ENCODE measurements at places on chromosomes 7 and 10.

GRCh38 chr7:43112941-43113621, 634 bp downstream of the HECW1 start:
- peak; percentile 26 for DNase-seq

DNA sequence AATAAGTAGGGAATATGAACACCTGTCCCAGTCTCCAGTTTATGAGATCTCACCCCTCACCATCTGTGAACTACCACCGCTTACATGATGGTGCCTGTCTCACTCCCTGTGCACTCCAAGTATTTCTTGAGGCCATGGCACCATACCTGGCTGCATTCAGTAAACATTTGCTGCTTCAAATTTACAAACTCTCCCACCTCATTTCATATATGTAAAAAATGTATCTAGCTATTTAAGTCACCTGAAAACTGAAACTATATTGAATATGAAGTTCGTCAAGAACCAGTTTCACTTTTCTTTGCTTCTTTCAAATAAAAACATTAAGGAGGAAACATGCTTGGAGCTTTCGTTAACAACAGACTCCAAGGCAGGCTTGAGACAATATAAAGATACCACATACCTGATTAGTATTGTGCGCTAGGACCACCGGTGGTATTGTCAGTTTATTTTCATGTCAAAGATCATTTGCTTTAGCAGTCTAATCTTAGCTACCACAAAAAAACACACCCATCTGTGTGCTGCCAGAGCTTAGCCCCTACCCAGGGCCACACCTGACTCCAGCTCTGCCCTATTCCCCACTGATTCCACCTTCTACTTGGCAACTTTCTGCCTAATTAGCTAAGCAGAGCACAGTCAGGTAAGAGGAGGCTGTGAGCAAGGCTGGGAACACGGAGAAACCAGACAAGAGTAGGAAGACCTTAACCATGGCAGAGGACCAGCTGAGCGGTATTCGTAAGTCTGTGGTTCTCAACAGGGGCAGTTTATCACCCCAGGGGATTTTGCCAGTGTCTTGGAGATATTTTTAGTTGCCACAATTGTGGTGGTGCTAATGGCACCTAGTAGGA, 92.0 kb downstream of the ZFAND4 start:
- no peak for DNase-seq

DNA sequence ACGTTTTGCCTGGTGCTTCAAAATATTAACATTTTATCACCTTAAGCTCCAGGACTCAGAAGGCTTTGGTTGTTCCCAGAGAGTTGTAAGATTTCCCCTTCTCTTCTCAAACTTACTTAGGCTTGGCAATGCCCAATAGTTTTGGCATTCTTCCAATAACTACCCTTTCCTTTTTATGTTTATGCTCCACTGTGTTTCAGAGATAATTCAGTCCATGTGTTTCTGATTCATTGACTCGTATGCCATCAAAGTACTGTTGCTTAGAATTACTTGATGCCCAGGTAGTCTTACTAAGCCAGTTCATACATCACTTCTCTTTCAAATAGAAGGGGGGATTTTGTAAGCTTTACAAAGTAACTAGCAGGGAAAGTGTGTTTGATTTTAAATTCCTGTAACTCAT, 66.6 kb downstream of the AGMO start:
- no peak for DNase-seq

DNA sequence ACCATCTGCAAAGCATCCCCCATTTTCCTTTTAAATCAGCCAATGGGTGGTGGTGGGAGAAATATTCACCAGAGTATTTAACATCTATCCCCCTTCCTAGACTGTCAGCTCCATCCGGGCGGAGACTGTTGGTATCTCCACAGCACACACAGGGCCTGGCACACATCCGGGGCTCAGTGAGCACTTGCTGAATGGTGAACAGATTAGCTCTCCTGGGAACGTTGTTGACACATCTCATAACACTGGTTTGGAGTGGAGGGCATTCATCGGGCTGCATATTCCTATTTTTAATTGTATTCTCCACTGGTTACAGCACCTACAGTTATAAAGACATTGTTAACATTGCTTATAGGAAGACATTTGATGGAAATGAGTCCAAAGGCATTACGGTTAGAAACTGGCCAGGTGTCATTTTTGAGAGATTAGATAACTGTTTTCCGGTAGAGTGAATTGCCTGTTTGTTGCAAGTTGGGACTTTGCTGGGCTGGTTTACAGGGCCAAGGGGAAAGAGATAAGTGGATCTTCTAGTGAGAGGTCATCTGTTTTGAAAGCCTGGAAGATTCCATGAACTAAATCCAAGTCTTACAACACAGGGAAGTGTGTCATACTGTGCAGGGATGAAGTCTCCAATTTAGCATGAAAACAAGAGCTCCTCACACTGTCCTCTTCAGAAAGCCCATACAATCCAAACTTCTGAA, 101.8 kb downstream of the EGFR start:
- no peak for DNase-seq

- no peak for DNase-seq
Measured at GRCh38 chr10:49629431-49629881, 15.6 kb downstream of the CHAT start.

DNA sequence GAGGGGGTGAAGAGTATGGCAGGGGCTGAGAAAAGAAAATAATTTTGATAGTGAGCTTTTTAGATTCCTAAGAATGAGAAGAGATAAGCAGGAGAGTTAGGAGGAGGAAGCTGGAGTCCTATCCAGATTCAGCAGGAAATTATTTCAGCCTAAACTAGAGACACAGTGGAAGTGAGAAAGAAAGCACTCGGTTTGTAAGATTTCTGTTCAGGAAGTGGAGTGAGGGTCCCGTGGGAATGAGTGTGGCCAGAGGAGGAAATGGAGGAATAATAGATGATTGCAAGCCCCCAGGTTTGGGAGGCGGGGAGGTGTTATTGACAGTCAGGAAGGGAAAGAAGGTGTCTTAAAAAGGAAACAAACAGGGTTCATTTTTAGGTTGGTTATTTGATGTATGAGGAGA, 84.8 kb upstream of the NRP1 start:
- no peak for DNase-seq

GRCh38 chr7:64300641-64301405, 12.9 kb upstream of the ZNF736 start:
- DNase-seq, result no peak

DNA sequence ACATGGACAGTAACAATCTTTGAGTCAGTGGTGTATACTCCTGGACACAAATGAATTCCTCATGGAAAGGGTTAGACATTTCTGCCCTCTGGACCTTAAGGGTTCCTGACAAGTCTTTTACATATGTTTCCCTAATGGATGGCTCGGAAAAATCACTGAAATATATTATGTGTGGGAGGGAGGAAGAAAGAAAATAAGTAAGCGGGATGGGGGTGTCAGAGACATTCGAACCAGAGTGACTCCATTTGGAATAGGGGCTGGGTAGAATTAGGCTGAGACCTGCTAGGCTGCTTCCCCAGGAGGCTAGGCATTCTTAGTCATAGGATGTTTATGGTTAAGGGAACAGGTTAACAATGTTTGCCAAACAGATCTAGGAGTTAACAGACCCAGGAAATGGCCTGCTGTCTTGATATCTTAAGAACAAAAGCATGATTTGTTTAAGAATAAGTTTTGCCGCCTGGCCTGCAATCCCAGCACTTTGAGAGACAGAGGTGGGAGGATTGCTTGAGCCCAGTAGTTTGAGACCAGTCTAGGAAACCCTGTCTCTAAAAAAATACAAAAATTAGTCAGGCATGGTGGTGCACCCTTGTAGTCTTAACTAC, 1241.7 kb downstream of the TYW1 start:
- no peak for DNase-seq

DNA sequence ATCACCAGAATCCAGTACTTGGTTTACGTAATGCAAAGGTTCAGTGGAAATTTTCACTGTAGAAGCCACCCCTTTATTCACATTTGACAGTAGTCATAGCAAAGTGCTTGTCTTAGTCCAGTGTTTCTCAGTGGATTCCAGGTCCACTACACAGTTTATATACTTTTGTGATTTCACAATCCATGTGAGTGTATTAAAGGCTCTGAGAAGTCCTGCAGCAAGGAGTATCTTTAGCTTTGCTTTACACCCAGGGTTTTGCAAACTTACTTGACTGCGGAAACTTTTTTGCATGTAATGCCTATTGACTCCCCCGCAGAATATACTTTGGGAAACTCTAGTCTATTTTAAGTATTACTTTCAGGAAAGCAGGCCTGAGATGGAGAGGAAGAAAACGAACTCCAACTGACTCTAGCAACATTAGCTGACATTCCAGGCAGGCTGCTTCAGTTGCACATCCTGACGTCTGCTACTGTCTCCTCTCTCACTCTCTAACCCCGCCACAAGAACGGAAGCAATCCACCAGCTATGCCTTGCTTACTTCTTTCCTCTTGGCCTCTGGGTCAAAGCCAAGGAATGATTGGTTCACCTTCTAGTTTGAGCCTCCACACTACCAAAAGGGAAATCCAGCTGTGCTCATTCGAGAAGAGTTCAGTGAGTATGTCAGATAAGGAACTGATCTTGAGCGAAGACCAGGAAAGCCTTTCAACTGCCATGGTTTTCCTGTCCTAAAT, 6.2 kb downstream of the PLXNA4 start:
- DNase-seq, result no peak

DNA sequence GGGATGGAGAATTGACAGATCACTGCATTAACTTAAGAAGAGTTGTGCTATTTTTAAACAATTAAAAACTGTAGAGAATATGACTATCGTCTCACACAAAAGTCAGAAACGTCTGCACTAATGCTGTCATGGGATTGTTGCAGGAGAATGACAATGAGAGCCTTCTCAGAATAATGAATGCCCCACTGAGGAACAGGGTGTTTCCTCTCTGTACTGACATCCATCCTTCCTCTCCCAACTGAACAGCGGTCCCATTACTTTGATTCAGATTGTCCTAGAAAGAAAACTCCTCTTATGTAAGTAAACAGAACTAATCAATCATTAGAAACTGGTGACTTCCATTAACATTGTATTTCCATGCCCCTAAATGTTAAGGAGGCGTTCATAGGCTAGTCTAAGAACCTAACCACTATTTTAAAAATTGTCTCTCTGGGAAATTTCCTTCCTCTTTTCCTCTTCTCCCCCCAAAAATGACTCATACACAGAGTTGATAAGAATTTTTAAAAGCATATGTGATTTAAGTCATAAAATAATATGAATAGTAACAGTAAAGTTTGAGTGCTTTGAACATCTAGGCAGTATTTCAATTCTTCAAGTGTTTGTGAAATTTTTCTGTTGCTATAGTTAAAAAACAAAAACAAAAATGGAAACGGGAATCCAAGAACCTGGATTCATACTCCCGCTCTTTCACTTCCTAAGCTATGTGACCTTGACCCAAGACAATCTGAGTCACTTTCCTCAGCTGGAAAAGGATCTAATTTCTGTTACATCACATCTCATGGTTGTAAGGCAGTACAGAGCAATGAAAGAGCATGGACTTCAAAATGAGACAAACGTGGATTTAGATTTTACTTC, 12.7 kb upstream of the MACC1 start:
- DNase-seq, result peak; percentile 90

- DNase-seq, result peak; percentile 29
Measured at GRCh38 chr7:92835261-92835850, 1.0 kb downstream of the CDK6 start.

DNA sequence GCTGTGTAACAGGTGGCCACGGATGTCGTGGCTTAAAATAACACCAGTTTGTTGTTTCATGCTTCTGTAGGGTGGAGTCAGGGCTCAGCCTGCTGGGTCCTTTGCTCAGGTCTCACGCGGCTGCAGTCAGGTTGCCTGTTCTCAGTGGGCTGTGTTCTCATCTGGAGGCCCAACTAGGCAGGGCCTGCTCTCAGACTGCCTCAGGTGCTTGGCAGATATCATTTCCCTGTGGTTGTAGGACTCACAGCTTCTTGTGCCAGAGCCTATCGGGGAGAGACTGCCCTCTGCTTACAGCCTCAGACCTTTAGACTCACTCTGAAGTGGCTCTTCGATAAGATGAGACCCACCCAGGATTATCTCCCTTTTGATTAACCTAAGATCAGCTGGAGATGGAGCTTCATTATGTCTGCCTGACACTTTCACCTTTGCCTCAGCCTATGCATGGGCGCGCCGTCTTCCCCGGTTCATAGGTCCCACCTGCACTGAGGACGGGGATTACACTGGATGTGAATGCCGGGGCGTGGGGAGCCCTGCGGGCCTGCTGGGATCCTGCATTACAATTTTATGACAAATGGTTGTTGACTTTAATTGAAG, 55.3 kb downstream of the INPP5A start:
- DNase-seq, result no peak

- DNase-seq, result no peak
Measured at GRCh38 chr10:119306986-119307392, 99.6 kb downstream of the GRK5 start.

GRCh38 chr10:6119423-6119822, 30.6 kb downstream of the RBM17 start:
- no peak for DNase-seq

DNA sequence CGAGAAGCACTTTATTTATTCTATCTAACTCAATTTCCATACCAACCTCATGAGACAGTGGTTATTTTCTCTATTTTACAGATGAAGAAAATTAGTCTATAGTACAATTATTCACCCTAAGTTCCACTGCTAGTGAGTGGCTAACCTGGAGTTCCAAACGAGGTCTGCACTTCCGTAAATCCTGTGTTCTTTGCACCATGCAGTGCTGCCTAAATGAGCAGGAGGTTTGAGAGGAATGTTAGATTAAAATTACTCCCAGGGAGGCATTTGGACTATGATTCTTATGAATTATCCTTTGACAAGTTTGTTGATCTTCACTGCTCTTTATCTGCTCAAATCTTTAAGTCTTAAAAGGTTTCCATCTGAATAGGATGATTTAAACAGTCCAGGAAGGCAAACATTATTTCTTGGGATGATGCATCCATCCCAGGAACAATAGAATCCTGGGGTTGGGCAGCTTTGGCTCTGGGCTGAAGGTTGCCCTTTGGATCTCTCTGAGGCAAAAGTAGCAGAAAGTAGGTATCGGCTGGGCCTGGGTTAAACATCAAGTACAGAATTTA, 400.8 kb downstream of the REEP3 start:
- DNase-seq, result no peak

Measured in NCI-H460 (cell line).